Fibroblast of lung (primary cell): ENCODE measurements at places on chromosomes 4 and X. TPM values are rescaled to one million over a fixed set of nuclear protein-coding genes. Genes with fewer than 3 reads are reported as not detected.

DNA sequence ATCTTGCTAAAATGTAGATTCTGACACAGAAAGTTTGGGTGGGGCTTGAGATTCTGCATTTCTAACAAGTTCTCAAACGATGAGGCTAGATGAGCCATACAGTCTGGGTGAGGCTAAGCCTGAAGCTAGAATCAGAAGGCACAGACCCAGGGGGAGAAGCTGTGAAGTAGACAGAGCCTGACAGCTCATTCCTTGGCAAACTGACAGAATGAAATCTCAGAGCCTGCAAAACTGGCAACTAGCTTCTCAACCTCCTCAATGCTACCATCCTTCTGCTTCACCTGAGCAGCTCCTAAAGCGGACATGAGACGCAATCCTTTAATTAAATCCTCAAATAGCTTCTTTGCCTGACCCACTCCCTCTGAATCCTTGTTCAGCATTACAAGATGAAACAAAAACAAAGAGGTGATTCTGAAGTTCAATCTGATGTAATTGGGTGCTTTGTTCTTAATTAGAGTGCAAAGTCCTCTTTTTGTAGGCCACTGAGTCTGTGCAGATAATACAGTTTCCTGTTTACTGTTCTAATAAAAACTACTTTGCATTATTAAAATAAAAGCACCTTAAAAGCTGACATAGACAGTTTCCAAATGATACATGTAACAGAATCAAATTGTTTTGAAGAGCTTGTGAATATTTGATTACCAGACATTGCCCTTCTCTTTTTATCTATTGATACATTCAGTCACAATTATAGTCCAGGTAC lies 71.0 kb upstream of the BMP2K start:
- DNase-seq = peak; percentile 78
- H3K36me3 ChIP-seq = no peaks in the 10 kb centered on the region
- H3K27ac ChIP-seq = no peak overlapping the region
- no peak overlapping the region for H3K4me3 ChIP-seq
- H3K4me1 ChIP-seq = no peaks in the 10 kb centered on the region

TMPRSS11F gene
- not detected in 2 replicates for total RNA-seq

MAGEA9B gene
- total RNA-seq = not detected in 2 replicates

GRCh38 chr4:10197952-10198351 lies 81.4 kb upstream of the WDR1 start:
- no peaks in the 10 kb centered on the region for H3K36me3 ChIP-seq
- no peaks in the 10 kb centered on the region for H3K4me1 ChIP-seq
- H3K27me3 ChIP-seq = no peaks in the 10 kb centered on the region
- no peak overlapping the region for H3K4me3 ChIP-seq
- no peak for DNase-seq
- H3K27ac ChIP-seq = no peak overlapping the region

ASMT gene
- not detected in 2 replicates for total RNA-seq

FRMD7 gene
- total RNA-seq = under 0.01 and 0.26 TPM in 2 replicates

- no peaks in the 10 kb centered on the region for H3K36me3 ChIP-seq
- DNase-seq = no peak
- H3K4me1 ChIP-seq = no peaks in the 10 kb centered on the region
- H3K4me3 ChIP-seq = no peak overlapping the region
- H3K27ac ChIP-seq = no peak overlapping the region
- H3K27me3 ChIP-seq = no peaks in the 10 kb centered on the region
Measured at GRCh38 chrX:125998432-125998831, 167.7 kb downstream of the DCAF12L2 start.

DNA sequence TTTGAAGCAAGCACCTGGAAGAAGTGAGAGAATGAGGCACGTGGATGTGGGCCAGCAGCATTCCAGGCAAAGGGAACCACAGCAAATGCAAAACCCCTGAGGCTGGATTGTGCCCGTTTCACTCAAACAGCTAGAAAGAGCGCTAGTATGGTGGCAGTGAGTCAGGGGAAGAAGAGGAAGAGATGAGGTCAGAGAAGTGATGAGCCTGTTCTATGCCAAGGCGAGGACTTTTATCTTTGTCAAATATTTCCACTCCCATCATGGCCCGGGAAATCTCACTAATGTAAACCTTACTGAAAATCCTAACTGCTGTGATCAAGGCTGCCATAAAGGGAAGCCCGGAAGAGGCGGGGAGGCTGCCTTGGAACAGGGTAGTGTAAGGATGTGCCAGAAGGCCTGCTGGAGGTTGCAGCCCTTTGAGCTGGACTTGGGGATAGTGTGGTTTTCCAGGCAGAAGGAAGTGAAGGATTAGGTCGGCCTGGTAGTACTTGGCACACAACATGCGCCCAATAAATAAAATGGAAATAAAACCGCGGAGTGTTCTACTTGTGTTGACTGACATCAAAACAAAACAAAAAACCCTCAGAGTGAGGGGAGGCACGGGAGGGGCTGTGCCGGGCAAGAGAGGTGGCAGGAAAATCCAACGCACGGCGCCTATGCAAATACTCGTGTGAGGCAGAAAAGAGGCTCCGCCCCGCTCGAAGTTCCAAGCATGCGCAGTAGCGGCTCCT lies 1.2 kb upstream of the CDK16 start:
- H3K4me1 ChIP-seq = peaks cover 9% of the 10 kb centered on the region
- peak overlapping the region; percentile 40 for H3K4me3 ChIP-seq
- H3K27ac ChIP-seq = peak overlapping the region; percentile 75

DNA sequence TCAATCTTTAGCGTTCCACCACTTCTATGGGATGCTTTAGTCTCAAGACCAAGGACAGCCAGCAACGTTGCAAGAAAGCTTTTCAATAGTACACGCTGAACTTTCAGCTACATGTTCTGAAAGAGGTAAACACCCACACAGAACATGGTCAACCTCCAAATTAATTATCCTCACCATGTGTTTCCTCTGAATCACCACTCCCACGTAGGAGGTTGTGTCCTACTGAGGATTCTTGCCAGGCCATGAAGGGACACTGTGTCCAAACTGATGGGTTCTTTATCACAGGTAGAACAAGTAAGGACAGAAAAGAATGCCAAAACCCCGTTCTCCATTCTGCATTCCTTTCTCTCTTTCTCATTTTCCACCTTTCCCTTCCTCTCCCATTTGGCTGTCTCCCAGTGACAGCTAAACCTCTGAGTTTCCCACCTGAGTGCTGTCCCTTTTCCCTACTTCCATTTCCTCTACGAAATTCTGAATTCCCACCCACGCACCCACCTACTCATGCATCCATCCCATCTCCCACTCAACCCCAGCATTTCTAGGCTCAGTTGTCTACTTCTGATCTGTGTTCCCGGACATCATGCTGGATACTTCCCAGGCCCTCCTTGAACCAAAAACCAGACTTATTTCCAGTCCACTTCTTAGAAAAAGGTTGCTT lies 29.0 kb upstream of the GPM6B start:
- H3K4me1 ChIP-seq = no peaks in the 10 kb centered on the region
- no peak overlapping the region for H3K27ac ChIP-seq
- no peak overlapping the region for H3K4me3 ChIP-seq
- no peaks in the 10 kb centered on the region for H3K36me3 ChIP-seq

DNA sequence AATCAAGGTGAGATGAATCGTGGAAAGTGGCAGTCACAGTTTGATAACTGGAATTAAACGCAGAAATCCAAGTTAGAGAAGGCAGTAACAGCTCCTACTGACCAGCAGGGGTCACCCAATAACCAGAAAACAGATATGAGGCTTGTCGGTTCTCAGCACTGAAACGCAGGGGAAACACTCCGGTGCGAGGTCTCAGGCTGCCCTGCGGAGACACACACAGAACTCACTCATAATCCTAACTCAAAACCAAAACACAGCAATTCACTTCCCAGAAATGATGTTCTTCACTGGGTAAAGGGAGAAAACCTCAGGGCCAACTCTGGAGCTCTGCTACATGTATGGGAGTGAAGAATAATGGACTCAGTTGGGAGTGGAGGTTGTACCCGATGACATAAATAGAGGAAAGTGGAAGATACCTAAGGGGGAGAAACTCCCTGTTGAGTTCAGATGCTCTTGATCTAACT lies 384.4 kb downstream of the RAPGEF2 start:
- H3K4me3 ChIP-seq = no peak overlapping the region
- H3K4me1 ChIP-seq = no peaks in the 10 kb centered on the region
- H3K27ac ChIP-seq = no peak overlapping the region

DNA sequence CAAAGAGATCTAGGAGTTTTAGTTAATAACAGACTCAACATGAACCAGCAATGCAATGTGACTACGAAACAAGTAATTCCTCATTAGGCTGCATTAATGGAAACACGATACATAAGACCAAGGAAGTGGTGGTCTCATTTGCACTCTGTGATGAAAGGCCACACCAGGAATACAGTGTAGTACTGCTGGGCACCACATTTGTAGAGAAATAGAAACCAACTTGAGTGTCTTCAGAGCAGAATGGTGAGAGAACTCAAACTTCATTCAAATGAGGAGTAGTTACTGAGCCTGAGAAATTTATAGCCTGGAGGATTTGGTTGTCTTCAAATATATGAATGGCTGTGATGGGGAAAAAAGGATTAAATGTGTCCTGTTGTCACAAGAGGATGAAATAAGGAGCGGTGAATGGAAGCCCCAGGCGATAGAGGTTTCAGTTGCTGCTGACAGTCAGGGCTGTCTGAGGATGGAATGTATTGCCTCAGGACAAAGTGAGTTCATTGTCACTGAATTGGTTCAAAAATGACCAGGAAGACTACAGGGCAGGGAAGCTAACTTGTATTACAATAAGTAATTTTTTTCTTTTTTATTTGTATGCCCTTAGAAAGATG lies 50.9 kb downstream of the NFKB1 start:
- no peak overlapping the region for H3K27ac ChIP-seq
- H3K36me3 ChIP-seq = no peaks in the 10 kb centered on the region
- H3K4me3 ChIP-seq = no peak overlapping the region
- no peak for DNase-seq
- no peaks in the 10 kb centered on the region for H3K27me3 ChIP-seq
- H3K4me1 ChIP-seq = peaks cover 2% of the 10 kb centered on the region

- no peak overlapping the region for H3K4me3 ChIP-seq
- H3K27me3 ChIP-seq = no peaks in the 10 kb centered on the region
- no peaks in the 10 kb centered on the region for H3K4me1 ChIP-seq
- DNase-seq = no peak
- no peak overlapping the region for H3K27ac ChIP-seq
Measured at GRCh38 chr4:138775489-138775888, 240.1 kb upstream of the NOCT start.

GRCh38 chr4:80202190-80202711 lies 4.9 kb downstream of the PRDM8 start:
- no peaks in the 10 kb centered on the region for H3K27me3 ChIP-seq
- H3K4me3 ChIP-seq = peak overlapping the region; percentile 53
- peaks cover 3% of the 10 kb centered on the region for H3K36me3 ChIP-seq
- H3K27ac ChIP-seq = peak overlapping the region; percentile 76
- H3K4me1 ChIP-seq = peaks cover 4% of the 10 kb centered on the region

DGKK gene
- total RNA-seq = not detected in 2 replicates

PNMA6E gene
- total RNA-seq = not detected in 2 replicates

DNA sequence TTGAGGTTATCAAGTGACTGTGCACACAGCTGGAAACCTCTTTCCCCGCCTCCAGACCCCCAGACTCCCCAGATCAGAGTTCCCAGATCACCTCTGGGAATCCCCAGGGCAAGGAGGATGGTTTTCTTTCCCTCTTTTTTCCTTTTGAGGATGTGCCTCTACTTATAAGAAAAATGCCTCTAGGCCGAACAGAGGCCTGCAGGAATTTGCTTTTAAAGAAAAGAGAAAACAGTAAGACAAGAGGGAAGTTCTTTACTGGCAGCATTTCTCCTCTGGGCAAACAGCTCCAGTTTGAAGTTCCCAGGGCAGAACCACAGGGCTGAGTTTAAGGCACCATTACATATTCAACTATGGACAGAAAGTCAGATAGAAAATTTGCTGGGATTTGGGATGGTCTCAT lies 837.9 kb upstream of the LCORL start:
- H3K4me1 ChIP-seq = no peaks in the 10 kb centered on the region
- H3K4me3 ChIP-seq = no peak overlapping the region
- H3K27me3 ChIP-seq = no peaks in the 10 kb centered on the region
- H3K27ac ChIP-seq = no peak overlapping the region

DNA sequence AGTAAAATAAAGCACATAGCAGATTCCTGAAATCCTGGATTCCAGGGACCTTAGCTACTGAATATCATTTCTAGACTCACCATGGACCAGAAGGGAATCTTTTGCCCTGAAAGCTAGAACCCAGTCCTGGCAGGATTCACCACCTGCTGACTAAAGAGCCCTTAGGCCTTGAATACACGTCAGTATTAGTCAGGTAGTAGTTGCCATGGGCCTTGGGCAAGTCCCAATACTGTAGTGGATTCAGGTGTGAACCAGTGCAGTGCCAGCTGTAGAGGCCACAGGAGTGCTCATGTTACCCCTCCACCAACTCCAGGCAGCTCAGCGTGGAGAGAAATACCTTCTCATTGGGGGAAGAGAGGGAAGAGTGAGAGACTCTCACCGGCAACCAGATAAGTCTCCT lies 64.1 kb upstream of the UBQLN2 start:
- no peaks in the 10 kb centered on the region for H3K4me1 ChIP-seq
- no peak for DNase-seq
- no peaks in the 10 kb centered on the region for H3K36me3 ChIP-seq
- H3K27ac ChIP-seq = no peak overlapping the region

- no peak for DNase-seq
- H3K4me1 ChIP-seq = peaks cover 2% of the 10 kb centered on the region
- H3K36me3 ChIP-seq = no peaks in the 10 kb centered on the region
- H3K27me3 ChIP-seq = no peaks in the 10 kb centered on the region
Measured at GRCh38 chrX:154800478-154801210, 4.6 kb downstream of the MPP1 start.

CT83 gene
- not detected in 2 replicates for total RNA-seq

DNA sequence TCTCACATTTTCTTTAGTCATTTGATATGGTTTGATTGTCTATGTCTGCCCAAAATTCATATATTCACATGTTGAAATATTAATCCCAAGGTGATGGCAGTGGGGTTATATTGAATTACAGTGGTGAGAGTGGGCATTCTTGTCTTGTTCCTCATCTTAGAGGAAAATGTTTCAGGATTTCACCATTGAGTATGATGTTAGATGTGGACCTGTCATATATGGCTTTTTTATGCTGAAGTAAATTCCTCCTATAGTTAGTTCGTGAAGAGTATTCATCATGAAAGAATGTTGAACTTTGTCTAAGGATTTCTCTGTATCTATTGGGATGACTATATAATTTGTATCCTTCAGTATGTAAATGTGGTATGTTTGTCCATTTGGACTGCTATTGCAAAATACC lies 512.3 kb upstream of the EPHA5 start:
- no peaks in the 10 kb centered on the region for H3K27me3 ChIP-seq
- no peaks in the 10 kb centered on the region for H3K36me3 ChIP-seq
- no peak for DNase-seq
- no peak overlapping the region for H3K27ac ChIP-seq

GAGE2A gene
- not detected in 2 replicates for total RNA-seq

SH3TC1 gene
- total RNA-seq = 3.9 and 11.6 TPM in 2 replicates

BEND2 gene
- total RNA-seq = not detected in 2 replicates

CLDN22 gene
- under 0.01 TPM in 1 of 2 replicates, not detected in the other for total RNA-seq

DNA sequence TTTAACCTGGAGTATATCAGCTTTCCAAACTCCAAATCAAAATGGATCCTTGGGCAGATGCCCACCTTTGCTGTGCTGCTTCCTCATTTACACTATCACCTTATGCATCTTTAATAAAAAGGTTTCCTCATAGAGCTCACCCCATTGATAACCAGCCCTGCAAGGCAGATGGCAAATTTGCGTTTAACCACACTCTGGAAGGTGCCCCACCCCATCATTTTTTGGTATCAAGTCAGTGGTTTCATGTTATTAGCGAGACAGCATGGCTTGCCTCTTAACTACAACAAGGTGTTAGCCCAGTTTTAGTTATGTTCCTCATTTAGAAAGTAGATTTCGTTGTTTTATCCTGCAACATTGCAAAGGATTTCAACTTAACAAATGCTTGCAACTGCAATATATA lies 214.0 kb upstream of the WDFY3 start:
- H3K36me3 ChIP-seq = no peaks in the 10 kb centered on the region
- DNase-seq = no peak
- no peak overlapping the region for H3K4me3 ChIP-seq
- no peaks in the 10 kb centered on the region for H3K27me3 ChIP-seq

NPY5R gene
- total RNA-seq = not detected in 2 replicates
